Left renal pelvis (tissue), 4 donors: ENCODE measurements at places on chromosomes 4 and X.

DNA sequence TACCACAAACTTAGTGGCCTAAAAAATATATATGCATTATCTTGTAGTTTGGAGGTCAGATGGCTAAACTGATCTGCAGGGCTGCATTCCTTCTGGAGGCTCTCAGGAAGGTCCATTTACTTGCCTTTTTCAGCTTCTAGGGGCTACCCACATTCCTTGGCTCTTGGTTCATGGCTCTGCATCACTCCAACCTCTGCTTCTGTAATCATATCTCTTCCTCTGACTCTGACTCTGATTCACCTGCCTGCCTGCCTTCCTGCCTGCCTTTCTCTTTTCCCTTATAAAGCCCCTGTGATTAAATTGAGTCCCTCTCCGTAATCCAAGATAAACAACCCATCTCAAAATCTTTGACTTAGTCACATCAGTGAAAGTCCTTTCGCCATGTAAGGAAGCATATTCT lies 25.0 kb upstream of the FRMPD4 start:
- no peak for DNase-seq

DNA sequence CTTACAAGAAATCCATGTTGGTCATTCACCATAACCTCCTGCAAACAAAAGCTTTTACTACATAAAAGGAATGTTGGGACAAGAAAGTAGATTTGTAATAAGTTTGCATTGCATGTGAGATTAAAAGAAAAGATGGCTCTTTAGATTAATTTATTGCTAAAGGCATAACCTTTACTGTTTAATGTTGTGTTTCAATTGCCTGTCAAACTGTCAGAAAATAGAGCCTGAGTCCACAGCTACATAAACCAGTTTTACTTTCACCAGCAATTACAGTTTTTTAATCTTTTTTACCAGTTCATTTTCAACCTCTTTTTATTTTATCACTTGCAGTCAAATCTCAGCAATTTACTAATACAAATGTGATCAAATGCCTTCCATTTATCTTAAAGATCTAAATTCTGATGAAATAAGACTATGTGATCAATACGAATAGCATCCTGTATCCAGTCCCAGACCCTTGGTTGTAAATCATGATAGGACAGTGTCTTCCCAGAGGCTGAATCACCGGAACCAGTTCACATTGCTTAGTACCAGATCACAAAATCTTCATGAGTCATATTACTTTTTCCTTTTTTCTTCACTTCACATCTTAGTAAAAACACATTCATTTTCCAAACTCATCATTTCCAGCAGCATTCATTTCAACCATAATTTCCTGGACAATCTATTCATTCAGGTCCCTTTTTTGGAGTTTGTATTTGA lies 95.4 kb upstream of the FRG1 start:
- no peak for DNase-seq

DNA sequence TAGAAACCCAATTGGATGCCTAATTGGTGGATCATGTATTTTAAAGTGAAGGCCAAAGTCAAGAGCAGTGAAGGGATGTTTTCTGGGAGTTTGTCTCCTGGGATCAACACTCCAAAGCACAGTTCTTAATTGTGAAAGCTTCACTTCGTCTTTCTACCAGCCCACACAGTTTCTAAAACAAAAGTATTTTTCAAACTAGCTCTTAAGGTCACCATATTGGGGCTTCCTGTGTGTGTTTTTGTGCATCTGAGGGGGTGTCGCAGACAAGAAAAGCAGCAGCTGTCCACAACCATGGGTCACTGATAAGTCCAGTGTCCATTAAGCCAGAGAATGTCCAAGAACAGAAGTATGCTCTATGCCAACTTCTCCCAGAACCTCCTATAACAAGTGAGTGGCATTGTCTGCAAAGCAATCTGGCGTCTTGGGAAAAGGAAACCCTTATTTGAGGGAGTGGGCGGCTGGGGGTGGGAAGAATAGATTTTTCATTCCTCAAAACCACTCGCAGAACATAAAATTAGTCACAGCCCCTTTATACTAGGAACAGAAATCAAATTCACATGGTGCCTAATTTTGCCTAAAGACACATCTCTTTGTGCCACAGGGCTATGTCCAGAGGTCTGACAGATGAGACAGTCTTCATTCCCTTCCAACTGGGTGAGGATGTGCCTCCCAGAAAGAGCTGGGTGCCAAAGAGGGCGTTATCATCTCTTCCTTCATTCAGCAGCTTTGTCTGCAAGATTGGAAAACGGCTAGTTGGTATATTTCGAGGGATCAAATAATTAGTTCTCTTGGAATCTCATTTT lies 610.4 kb downstream of the BCOR start:
- no peak for DNase-seq

GRCh38 chrX:154738011-154738738 lies 12.7 kb downstream of the GAB3 start:
- no peak for DNase-seq

DNA sequence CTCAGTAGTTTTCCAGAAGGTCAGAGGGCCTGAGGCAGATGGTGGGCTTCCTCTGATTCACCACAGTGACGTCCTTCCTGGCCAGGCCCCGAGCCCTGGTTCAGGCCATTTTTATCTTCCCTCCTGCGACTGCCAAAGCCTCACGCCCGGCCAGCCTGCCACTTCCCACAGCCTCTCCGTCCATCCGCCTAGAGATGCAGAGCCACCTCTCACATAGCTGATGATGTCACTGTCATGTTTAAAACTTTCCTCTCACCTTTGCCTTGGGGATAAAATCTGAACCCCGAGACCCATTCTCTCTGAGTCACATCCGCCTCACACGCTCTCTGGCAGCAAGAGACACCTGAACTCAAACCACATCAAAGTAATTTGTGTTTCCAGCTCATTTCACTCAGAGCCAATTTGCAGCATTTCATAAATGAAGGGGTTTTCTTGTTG lies 175.3 kb downstream of the QDPR start:
- no peak for DNase-seq

DNA sequence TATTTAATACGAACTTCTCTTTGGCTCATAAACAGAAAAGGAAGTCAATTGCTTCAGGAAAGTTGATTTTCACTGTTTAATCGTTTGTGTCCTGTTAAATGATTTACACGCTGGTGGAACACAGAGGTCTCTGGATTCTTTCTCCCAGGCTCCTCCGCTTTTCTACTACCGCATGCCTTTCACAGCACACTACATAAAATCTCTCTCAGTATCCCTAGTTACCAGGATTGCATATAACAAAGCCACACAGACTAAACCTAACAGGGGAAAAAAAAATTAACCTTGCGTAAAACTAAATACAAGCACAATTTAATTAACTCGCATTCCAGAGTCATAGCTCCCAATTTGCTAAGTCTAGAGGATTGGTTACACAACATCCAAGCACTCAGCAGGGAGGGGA lies 133.9 kb downstream of the CORIN start:
- DNase-seq = peak; percentile 66

DNA sequence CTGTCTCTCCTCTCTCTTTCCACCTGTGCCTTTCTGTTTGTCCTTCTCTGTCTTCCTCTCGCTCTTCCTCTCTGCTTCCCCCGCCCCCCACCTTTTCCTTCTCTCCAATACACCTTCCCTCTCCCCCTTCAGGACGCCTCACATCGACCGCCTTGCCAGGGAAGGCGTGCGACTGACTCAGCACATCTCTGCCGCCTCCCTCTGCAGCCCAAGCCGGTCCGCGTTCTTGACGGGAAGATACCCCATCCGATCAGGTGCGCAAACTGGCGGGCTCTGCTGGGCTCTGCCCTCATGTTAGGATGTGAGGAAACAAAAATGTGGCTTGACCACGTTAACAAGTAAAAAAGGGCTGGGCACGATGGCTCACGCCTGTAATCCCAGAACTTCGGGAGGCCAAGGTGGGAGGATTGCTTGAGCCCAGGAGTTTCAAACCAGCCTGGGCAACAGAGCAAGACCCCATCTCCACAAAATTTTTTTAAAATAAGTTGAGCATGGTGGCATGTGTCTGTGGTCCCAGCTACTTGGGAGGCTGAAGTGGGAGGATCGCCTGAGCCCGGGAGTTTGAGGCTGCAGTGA lies 35.2 kb downstream of the ARSF start:
- DNase-seq = no peak

- DNase-seq = no peak
Measured at GRCh38 chr4:8760561-8760960, 111.1 kb downstream of the HMX1 start.
